Choroid plexus epithelial cell (primary cell): ENCODE measurements at places on chromosomes 6 and 20.

GRCh38 chr6:72316675-72317380, 305.0 kb upstream of the KCNQ5 start:
- no peak for DNase-seq

- peak; percentile 13 for DNase-seq
These were observed 86.7 kb downstream of the GMDS start for GRCh38 chr6:2158596-2159271.

DNA sequence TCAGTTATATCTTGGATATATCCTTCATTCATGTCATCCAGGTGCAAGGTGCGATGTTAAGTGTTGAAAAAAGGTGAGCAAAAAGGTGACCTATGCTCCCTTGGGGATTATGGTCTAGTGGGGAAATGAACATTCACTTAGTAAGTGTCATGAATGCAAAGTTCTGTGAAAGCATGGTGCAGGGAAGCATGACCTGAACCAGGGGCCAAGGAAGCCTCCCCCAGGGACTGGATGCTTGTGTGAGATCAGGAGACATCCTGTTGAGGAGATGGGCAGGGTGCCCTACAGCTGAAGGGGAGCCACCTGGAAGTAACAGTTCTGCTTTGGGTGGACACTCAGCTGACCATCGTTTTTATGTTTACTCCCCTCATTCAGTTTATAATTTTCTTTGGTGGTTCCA, 179.5 kb downstream of the SYNDIG1 start:
- DNase-seq = no peak

DNA sequence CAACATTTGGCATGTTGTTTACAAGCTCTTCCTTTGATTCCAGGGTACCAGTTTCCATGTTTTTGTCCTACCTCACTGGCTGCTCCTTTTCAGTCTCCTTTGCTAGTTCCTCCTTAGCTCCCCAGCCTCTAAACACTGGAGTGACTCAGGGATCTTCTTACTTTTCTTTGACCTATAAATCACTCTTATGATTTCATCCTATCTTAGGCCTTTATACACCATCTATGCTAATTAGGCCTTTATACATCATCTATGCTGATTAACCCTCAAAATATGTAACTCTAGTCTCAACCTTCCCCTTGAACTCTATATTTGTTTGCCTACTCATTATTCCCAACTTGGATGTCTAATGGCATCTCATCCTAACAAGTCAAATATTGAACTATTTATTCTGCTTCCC, 9.5 kb downstream of the TMEM30A start:
- DNase-seq = peak; percentile 76

DNA sequence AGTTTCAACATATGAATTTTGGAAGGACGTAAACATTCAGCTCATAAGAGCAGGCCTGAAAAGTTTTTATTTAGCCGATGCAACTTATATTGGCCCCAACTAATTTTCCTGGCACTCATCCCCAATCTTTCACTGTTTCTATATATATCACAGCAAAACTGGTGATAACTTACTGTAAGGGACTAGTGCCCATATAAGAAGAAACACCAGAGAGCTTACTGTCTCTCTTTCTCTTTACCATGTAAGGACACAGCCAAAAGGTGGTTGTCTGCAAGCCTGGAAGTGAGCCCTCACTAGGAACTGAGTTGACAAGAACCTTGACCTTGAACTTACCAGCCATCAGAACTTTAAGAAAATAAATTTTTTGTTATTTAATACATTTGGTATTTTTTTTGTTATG, 807.4 kb upstream of the CITED2 start:
- no peak for DNase-seq

DNA sequence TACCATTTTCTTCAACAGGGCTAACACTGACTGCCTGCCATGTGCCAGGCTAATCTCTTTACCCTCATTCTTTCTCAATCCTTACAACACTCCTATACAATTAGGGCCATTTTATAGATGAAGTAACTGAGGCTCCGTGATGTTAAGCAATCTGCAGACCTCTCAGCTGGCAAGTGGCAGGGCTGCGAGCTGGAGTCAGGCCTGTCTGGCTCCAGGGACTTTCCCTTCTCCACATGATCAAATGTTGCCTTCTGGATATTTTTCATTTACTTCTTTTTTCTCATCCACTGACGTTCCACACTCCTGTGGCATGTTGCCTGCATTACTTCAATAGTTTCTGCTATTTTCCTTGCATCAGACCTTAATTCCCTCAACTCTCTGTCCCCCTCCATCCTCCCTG, 55.2 kb upstream of the TAGAP start:
- DNase-seq = peak; percentile 17

- DNase-seq = no peak
These were observed 224.4 kb downstream of the TPBG start for GRCh38 chr6:82588020-82588419.

GRCh38 chr6:53986721-53987521, 124.3 kb upstream of the MLIP start:
- peak; percentile 58 for DNase-seq

DNA sequence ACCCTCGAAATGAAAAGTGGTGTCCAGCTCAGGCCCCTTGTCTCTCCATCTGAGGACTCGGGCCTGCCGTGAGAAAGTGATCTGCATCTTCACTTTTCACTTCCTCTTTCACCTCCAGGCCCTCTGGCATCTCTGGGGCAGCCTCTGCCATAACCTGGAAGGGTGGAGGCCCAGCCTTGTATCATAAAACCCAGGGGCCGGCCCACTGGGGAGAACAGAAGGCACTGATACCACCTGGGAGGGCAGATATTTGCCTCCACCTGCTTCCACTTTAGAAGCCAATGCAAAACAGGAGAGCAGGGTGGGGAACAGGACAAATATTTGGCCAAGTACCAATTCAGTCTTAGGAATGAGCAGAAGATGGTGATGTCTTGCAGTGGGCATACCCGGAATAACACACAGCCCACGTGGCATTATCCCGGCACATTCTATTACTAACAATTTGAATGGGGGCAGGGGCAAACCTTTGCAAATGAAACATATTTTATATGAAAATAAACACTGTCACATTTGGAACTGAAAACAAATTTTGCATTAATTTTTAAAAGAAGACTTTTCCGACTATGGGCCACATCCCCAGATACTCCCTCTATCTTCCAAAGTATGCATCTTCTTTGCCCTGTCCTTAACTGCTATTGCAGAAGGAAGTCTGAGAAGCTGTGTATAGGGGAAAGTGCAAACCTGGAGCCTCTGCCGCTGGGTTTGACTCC, 69.2 kb upstream of the TBC1D7 start:
- DNase-seq = no peak

GRCh38 chr6:125102891-125103290, 50.7 kb upstream of the TPD52L1 start:
- DNase-seq = peak; percentile 89

- no peak for DNase-seq
These were observed 46.8 kb downstream of the SPATA2 start for GRCh38 chr20:49868538-49868937.

DNA sequence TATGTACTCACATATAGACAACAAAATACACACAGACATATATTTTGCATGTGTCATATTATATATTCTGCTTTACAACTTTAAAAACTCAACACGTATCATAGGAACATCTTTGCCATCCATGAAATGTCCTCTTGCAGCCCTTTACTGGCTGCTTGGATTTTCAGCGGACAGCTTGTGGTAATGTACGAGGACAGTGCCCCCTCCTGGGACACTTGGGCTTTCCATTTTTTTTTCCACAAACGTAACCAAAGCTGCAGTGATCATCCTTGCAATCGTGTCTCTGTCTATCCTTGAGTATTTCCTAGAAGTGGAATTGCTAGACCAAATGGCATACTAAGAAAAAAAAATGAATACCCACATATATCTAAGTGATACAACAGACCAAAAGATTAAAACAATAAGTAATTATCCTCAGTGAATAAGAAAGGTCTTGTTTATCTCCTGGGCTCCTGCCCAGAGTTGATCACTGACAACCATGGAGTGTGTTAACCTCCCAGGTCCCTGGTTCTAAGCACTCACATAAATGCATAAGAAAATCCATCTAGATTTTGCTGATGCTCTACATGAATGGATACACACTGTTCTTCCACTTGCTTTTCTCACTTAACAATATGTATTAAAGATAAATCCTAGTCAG, 18.1 kb downstream of the BPI start:
- peak; percentile 86 for DNase-seq

DNA sequence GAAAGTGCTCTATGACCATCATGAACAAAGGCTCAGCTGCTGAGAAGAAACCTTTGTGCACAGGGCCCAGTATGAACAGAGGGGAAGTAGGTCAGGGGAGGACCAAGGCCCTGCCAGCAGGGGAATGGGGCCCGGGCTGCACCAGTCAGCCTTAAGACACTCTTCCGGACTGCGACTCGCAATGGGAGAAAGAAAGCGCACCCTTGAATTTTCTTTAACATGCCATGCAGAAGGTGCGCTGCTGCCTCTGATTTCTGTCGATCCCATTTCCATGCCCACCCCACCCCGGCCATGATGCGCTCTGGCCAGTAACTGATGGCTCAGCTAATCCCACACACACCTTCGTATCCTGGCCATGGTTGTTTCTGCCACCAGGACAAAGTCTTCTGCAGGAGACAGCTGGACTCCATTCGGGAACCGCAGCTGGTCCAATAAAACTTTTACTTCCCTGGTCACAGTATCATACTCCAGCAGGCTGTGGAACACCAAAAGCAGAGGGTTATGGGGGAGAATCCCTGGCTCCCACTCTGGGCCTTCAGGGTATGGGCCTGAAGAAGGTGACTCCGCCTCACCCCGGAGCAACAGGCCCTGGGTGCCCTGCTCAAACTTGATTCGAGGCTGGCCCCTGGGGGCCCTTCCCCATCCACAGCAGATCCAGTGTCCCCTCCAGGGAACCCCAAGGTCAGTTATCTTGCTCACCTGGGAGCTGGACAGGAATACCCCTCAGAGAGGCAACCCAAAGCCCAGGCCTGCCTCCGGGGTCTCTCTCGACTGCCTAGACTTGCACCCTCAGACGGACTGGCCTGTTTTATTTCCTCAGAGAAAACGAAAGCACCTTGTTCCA, 20.3 kb downstream of the CST7 start:
- no peak for DNase-seq

GRCh38 chr6:43671801-43672690, 15.5 kb downstream of the MRPS18A start:
- no peak for DNase-seq

- peak; percentile 47 for DNase-seq
These were observed 10.4 kb downstream of the ZSWIM3 start for GRCh38 chr20:45867819-45868176.

- DNase-seq = peak; percentile 60
These were observed 255.4 kb downstream of the ATXN1 start for GRCh38 chr6:16505711-16506357.

- DNase-seq = no peak
These were observed 22.7 kb upstream of the TGM6 start for GRCh38 chr20:2358006-2358405.

DNA sequence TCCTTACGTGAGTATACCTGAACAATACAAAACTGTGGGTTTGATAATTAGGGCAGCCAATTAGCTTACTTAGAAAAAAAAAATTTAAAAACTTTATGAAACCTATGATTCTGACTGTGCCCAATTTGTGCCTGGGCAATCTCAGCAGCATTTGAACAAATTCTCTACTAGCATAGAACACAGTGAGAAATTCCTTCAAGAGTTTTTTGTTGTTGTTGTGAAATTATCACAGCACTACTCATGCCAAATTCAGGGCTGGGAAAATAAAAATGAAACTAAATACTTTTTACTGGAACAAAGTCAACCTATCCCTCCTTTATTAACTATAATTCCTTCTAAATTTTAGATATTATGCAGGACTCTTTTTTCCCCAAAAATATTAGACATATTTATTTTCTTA, 42.9 kb downstream of the POU3F2 start:
- DNase-seq = peak; percentile 38

- peak; percentile 84 for DNase-seq
These were observed 44.5 kb downstream of the NCOA7 start for GRCh38 chr6:125835221-125835744.

DNA sequence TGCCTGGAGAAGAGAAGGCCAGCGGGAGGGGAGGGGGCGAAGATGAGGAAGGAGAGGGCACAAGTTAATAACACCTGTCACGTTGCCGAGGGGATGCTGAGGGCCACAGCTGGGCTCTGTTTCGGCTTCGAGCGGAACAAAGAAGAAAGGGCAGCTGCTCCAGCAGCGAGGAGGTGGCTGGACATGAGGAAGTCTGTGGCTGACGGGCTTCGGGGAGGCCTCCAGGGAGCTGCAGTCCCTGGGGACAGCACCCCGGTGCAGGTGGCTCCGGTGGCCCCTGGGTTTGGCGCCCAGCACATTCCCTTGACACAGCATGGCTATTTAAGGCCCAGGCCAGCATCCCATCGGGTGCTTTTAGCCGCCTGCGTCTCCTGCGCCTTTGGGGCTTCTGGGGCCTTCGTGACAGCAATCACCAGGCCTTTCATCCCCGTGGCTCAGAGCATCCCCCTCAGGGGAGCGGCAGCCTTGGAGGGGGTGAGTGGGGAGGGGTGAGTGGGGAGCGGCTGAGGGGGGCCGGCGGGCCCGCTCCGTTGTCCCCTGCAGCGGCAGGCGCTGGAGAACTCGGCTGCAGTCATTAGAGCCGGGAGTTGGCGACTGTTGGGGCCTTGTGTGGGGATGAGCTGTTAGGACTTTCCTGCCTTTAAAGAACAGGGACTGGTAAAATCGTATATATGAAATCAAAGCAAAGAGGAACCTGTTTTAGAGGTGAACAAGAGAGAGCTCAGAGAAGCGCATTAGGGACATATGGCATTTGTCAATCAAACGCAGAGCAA, 99.0 kb downstream of the TMEM242 start:
- DNase-seq = no peak

GRCh38 chr6:142892254-142893021, 52.5 kb downstream of the HIVEP2 start:
- no peak for DNase-seq

DNA sequence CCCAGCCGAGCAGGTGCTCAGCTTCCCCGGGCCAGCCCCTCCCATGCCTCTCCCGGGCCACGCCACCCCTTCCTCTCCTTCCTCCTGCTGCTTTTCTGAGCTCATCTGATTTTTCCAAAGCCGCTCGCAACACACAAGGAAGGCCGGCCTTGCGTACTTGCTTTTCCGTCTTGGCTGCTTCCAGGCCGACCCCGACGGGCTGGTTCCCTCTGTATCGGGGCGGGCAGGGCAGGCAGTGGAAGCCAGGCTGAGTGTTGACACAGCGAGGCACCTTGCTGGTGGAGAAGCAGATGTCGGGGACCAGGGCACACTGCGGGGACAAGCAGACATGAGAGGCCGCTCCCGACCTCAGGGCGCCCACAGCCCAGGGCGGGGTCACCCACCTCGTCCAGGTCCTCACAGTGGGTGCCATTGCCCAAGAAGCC, 21.1 kb downstream of the THBS2 start:
- no peak for DNase-seq

GRCh38 chr6:106731144-106731842, 101.9 kb downstream of the QRSL1 start:
- DNase-seq = no peak
